ENCODE measurements at places on chromosomes 3 and 15.

DNA sequence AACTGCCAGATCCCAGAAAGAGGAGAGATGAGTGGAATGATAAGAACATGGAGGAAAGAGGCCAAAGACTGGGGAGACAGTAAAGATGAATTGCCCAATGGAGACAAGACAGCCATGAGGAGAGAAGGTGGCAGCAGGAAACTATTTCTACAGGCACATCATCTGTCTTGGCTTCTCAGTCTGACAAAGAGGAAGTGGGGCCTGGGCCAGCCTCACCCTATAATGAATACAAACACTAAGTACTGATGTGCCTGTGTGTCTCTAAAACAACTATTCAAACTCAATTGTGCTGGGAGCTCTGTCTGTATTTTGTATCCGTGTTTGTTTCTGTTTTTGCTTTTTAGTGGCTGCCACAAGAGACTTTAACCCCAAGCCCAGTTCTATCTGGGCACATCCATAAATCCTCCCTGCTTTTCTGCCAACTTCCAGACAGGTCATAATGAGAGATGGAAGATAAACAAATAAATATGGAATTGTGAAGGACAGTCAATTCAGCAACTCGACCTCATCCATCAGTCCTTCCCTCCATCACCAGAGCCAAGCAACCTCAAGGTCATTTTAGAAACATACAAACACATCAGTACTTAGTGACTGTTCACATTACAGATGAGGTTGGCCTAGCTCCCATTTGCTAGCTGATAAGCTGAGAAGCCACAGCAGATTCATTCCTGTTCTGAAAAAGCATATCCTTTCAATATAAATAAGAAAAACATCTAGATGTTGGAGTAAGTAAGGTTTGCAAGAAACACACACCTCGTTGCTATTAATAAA, 116.7 kb downstream of the CADPS start:
- no peak for DNase-seq

GRCh38 chr15:68651916-68652525, 73.2 kb downstream of the CORO2B start:
- DNase-seq = no peak

DNA sequence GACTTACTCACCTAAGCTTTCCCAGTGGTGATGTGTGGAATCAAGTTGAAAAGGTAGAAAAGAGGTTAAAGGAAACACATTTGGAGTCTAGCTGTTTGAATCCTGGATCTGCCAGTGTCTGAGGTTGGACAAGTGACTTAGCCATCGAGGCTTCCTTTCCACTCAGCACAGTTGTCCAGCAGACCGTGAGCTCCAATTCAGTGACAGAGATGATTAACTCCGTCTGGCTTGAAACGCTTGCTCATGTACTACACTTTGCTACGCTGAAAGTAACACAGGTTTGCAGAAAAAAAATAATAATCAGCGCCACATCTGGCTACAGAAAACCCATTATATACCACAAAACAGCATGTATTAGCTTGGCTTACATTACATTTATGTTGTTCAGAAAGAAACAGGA, 364.9 kb upstream of the MCTP2 start:
- DNase-seq = no peak

GRCh38 chr3:155407971-155408370, 114.5 kb upstream of the STRIT1 start:
- no peak for DNase-seq

DNA sequence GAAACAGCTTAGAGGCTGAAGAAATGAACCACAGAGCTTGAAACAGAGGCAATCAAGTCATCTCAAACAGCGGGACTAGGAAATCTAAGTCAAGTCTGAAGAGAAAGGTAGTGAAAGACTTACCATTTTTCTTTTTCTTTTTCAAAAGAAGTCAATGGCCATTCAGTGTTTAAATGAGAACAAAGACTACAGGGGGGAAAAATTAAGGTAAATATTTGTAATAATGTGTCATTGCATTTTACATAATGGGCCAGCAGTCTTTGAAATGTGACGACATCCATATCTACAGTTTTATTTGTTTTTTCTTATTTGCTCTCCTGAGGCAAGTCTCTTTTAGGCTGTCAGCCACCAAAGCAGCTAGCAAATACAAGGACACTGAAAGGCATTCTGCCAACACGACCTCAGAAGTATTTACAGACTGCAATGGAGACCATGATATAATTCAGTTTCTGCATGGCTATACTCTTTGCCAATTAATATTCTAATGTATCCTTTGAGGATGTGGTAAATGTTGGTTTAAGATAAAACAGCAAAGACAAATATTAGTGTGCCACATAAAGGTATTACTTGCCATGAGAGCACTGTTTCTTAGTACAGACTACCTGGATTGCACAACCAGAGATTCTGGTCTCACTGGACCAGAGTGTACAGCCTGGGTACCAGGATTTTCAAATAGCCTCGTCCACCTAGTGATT, 307.0 kb upstream of the THBS1 start:
- no peak for DNase-seq

DNA sequence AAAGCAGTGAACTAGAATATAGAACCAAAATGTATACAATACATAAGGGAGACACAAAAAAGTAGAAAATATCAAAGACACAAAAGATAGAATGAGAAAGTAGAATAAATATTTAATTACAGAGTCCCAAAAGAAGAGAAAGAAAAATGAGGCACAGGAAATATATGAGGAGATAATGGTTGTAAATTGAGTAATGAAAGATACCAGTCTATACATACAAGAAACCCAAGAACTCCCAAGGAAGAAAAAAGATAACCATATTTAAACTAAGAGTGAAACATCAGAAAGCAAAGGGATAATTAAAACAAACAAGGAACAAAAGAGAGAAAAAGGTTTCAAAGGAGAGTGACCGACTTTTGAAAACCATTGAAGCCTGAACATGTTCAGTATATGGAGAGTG, 47.3 kb downstream of the CPEB1 start:
- no peak for DNase-seq

- no peak for DNase-seq
Observed at GRCh38 chr3:102926618-102927017, 491.8 kb downstream of the ZPLD1 start.

GRCh38 chr3:197896421-197896820, 53.6 kb upstream of the RPL35A start:
- DNase-seq = no peak

DNA sequence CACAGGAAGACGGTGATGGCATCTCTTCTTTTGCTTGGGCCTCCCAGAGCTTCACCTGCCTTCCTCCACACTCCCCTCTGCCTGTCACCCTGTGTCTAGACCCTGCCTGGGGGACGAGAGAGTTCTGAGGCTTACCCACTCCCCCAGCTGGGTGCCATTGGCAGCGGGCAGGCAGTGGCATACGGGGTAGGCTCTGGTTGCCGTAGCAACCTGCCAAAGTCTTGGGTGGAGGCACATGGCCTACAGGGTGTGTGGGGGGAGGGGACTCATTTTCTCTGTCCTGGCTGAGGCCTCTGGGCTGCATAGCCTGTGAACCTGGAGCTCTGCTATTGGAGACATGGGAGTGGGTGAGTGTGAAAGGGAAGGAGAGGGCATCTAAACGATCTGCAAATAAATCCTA, 4.4 kb downstream of the INSYN1 start:
- DNase-seq = no peak

GRCh38 chr15:80694611-80695098, 455 bp upstream of the ABHD17C start:
- DNase-seq = no peak

- DNase-seq = peak; percentile 69
Observed at GRCh38 chr3:101780661-101781060, 1.6 kb downstream of the NXPE3 start.

- no peak for DNase-seq
Observed at GRCh38 chr15:59976480-59977271, 27.4 kb upstream of the FOXB1 start.

DNA sequence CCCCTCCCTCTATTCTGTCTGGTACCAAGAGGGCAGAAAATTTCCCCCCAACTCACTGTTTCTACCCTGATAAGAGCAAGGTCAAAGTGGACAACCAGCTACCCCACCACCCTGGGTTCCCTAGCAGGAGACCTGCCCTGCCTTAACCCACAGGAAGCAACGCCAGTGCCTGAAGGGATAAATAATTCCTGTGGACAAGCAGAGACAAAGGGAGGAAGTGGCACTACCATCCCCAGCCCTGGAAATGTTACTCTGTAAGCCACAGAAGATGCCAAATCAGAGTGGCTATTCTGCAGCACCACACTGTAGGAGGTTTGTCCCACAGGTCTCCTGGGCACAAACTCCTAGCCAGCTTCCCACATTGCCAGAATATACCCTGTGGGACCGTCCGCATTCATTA, 80.1 kb downstream of the DNAH12 start:
- DNase-seq = no peak

GRCh38 chr15:100999369-100999768, 80.2 kb downstream of the LRRK1 start:
- no peak for DNase-seq

- no peak for DNase-seq
Observed at GRCh38 chr3:29493109-29493508, 212.2 kb downstream of the RBMS3 start.
